ENCODE measurements at places on chromosomes 4 and X.

DNA sequence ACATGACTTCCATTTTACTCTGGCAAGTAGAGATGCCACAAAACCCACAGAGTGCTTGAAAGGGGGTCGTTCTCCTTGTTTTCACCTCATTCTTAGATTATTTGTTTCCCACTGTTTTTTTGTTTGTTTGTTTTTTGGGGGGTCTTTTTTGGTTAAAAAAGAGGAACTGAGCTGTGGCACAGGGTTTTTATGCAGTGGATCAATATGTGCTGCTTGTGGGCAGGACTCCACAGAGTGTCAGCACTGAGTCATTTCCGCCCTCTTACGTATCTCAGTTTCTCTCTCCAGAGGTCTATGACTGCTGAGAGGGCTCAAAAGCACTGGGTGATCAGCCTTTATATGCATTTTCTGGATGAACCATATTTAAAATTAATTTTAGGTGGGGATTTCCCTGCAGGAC is 268.1 kb upstream of the GRID2 start:
- no peak for DNase-seq

GRCh38 chr4:164955107-164955805 is 22.2 kb downstream of the TRIM61 start:
- no peak for DNase-seq

- no peak for DNase-seq
These were observed 14.9 kb downstream of the SNX12 start for GRCh38 chrX:71053217-71053621.

GRCh38 chr4:173317004-173317403 is 17.2 kb downstream of the HMGB2 start:
- DNase-seq: no peak

- no peak for DNase-seq
These were observed 39.5 kb downstream of the NOP14 start for GRCh38 chr4:2923668-2924173.

DNA sequence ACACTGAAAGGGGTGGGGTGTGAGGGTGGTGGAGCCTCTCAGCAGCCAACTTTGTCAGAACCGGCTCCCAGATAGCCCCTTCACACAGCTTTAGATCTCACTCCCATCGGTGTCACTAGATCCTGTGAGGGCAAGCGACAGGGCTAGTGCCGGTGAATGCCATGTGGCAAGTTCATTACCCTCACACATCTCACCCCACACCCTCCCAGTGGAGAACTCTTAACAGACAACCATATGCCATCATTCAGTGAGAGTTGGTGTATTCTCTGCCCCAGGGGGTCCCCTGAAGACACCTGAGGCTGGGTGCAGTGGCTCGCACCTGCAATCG is 15.3 kb downstream of the SEPTIN6 start:
- no peak for DNase-seq

GRCh38 chr4:20433097-20433705 is 181.5 kb downstream of the SLIT2 start:
- no peak for DNase-seq

- no peak for DNase-seq
These were observed 105.4 kb downstream of the ANXA3 start for GRCh38 chr4:78656968-78657445.

DNA sequence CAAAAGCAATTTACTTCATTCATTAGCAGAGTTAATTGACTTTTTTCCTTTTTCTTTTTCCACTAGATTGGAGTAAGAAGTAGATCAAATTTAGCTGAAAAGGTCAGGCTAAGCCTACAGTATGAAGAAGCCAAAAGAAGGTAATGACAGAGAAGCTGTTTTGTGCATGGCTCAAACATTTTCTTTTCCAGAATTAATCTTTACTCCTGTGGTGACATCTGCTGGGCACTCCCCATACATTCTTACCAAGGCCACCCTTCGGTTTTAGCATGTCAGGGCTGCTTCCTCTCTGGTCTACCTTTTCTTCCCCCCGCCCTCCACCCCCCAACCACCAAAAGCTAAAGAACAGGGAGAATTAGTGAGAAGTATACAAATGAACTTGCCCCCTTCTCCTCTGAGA is 70.2 kb downstream of the CLDN22 start:
- no peak for DNase-seq

- no peak for DNase-seq
These were observed 36.8 kb downstream of the FABP2 start for GRCh38 chr4:119284876-119285780.

GRCh38 chr4:184472614-184473498 is 1.5 kb downstream of the IRF2 start:
- no peak for DNase-seq

- DNase-seq: no peak
These were observed 174.2 kb upstream of the HCCS start for GRCh38 chrX:10936976-10937375.

DNA sequence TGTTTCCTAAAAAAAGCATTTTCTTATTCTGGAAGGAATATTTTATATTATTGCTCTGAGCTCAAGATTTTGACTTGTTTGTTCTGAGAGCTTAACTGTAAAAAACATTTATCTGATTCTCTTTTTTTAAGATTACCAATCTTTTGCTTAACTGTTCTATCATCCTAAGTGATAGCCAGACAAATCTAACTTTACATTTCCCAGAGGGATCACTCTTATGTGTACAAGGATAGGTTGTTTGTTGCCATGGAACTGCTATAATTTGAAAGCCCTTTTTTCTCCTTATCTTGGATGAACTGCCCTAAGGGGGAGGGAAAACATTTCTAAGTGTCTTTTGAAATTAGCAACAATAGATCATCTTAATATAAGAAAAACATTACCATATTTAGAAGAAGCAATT is 494.7 kb downstream of the TRAM1L1 start:
- no peak for DNase-seq

DNA sequence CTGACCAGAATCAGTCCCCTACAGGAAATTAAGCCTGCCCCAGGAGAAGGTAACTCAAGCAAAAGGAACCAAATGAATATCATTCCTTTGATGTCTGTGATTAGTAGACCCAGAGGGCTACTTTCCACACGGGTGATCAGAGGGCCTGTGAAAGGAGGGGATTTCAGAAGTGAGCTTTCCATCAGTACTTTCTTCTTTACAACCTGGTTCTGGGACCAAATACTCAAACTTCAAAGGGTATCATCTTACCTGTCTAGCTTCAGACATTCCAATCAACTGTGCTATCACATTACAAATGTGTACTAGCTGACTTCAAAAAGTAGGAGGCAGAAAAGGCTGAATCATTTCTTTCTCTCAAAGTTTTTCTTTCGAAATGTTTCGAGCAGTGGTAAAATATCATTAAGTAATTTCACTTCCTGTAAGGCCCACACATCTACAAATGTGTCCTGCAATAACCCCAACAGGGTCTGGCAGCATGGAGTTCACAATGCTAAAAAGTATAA is 23.9 kb downstream of the ACSL4 start:
- DNase-seq: peak; percentile 19

- DNase-seq: no peak
These were observed 65.8 kb downstream of the SLC9A7 start for GRCh38 chrX:46693149-46693548.

GRCh38 chr4:173498771-173499170 is 31.3 kb downstream of the HAND2 start:
- DNase-seq: no peak

- no peak for DNase-seq
These were observed 1.1 kb upstream of the HPSE start for GRCh38 chr4:83335701-83336100.

GRCh38 chrX:82848111-82848510 is 660.0 kb upstream of the POU3F4 start:
- no peak for DNase-seq

GRCh38 chr4:78645853-78646757 is 94.5 kb downstream of the ANXA3 start:
- no peak for DNase-seq

DNA sequence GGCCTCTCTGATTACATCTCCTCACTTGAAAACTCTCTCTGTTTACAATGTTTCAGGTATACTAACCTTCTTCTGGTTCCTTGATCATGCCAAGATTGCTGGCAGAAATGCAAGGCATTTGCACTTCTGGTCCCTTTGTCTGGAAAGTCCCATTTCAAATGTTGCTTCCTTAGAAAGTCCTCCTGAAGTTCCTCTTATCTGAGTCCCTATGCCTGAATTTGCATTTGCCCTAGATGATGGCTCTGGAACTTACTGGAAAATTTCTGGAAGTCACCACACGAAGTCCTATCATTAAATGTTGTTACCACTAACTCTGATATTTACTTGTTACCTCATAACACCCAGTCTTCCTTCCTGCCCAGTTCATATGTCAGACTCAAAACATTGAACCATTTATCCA is 176.4 kb downstream of the EFHC2 start:
- no peak for DNase-seq

- no peak for DNase-seq
These were observed 256.1 kb upstream of the STS start for GRCh38 chrX:6891404-6891803.

GRCh38 chr4:26008737-26009136 is 94.7 kb downstream of the SMIM20 start:
- DNase-seq: no peak

GRCh38 chrX:93332329-93332728 is 341.0 kb downstream of the NAP1L3 start:
- no peak for DNase-seq

DNA sequence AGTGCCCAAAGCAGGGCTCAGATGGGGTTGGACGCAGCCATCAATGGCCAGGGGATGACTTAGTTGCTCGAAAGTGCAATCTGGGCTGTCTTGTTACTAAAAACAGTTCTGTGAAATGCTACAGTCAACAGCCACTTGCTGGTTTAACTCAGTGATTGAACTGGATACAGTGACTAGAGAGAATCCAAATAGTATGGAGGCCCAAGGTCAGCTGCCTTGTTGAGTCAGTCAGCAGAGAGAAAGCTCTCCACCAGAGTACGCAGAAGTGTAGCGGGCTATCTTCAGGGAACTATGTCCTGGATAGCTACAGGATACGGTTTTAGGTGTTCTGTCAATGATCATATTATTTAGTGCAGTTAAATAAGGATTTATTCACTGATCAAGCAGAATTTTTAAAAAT is 68.4 kb downstream of the TRAPPC11 start:
- no peak for DNase-seq

- no peak for DNase-seq
These were observed 137.8 kb downstream of the MID1IP1 start for GRCh38 chrX:38939067-38939466.

DNA sequence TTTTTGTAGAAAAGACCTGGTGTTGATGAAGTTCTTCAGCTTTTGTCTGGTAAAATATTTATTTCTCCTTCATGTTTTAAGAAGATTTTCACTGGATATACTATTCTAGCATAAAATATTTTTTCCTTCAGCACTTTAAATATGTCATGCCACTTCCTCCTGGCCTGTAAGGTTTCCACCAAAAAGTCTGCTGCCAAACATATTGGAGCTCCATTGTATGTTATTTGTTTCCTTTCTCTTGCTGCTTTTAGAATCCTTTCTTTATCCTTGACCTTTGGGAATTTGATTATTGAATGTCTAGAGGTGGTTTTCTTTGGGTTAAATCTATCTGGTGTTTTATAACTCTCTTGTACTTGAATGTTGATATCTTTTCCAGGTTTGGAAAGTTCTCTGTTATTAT is 35.6 kb upstream of the NMU start:
- DNase-seq: no peak

- no peak for DNase-seq
These were observed 214.2 kb downstream of the NSUN7 start for GRCh38 chr4:40963897-40964478.

GRCh38 chr4:59161249-59161648 is 2038.9 kb upstream of the ADGRL3 start:
- DNase-seq: no peak

- DNase-seq: no peak
These were observed 27.4 kb downstream of the ABLIM2 start for GRCh38 chr4:8131210-8131609.

DNA sequence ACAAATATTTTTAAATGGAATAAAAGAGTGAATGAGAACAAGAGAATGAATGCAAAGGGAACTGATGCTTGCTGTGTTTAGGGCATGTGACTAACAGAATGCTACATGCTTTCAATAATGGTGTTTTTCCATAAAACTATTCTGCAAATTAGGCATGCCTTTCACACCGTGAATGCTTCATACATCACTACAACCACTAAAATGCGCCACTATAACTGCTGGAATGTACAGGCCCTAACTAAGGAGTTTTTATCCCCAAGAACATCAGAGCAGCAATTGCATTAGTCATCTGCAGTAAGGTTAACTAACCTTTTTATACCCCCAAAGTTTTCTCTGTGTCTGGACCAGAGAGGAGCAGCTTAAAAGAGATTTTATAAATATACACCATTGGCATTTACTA is 190.4 kb downstream of the ARAP2 start:
- no peak for DNase-seq

- DNase-seq: no peak
These were observed 77.1 kb downstream of the CNOT6L start for GRCh38 chr4:77742054-77742453.

DNA sequence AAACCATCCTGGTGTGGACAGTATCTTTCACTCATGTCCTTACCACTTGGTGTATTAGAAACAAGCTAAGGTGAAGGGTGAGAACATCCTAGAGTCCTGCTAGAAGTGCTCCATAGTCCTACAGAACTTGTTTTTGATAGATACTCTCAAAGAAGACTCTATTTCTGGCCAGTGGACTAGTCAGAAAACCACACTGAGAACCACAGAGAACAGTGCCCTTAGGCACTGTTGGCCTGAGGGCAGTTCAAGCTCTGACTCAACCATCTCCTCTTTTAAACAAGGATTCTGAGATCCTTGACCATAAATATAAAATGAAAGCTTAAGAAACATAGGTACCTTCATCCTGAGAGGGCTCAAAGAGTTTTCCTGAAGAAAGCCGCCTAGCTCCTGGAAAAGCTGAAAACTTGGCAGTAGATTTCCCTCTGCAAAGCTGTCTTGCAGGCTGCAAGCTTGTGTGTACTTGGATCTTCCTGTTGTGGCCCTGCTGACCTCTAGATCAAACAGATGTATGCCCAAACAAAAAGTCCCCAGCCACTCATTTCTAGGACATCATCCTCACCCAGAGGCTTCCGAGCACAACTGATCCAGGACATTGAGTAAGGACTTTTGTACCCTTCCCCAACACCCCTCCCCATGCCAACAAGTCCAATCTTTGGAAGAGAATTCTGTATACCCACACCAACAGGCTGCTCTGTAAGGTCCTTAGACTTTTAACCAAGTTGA is 111.6 kb upstream of the CXCL13 start:
- no peak for DNase-seq

- no peak for DNase-seq
These were observed 72.8 kb upstream of the MAPK10 start for GRCh38 chr4:86432559-86433134.

Measured in HCT116 (cell line).